Omental fat pad (tissue), 4 donors: ENCODE measurements at places on chromosomes 13 and 19.

GRCh38 chr13:101486708-101487437 is 34.4 kb downstream of the ITGBL1 start:
- DNase-seq, result no peak

DNA sequence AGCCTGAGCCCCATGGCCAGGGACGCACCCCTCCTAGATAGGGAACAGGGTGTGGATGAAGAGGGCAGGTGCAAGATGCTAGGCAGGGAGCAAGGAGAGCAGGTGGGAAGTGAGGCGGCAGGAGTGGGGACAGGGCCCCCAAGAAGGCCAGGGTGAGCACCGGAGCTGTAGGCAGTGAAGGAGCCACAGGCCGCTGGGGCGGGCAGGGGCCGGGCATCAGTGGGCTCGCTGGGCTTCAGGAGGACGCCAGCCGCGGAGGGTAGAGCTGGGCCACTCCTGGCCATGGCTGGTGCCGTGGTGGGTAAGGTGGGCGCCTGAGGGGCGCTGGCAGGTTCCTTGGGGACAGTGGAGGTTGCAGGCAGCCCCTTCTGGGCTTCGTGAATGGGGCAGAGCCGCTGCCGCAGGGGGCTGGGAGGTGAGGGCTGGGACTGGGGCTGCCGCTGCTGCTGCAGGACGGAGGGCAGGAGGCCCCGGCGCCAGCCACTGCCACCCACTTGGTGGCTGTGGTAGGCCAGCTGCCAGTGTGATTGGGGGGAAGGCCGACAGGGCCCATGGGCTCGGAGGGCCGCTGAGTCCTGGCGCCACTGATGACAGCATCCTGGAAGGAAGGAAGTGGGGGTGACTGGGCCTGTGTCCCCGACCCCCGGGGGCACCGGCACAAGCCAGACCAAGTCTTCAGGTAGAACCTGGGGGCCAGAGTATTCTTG is 2.1 kb downstream of the NKPD1 start:
- DNase-seq, result no peak

DNA sequence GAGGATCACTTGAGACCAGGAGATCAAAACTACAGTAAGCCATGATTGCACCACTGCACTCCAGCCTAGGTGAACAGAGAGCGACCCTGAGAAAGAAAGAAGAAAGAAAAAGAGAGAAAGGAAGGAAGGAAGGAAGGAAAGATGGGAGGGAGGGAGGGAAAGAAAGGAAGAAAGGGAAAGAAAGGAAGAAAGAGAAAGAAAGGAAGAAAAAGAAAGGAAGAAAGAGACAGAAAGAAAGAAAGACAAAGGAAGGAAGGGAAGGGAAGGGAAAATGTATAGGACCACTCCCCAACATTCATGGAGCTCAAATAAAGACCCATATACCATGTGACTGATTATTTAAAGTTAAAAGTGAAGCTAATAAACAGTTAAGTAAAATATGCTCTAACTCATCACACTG is 39.9 kb downstream of the SYDE1 start:
- no peak for DNase-seq

- no peak for DNase-seq
These were observed 19.2 kb downstream of the TMEM272 start for GRCh38 chr13:51825681-51826254.

DNA sequence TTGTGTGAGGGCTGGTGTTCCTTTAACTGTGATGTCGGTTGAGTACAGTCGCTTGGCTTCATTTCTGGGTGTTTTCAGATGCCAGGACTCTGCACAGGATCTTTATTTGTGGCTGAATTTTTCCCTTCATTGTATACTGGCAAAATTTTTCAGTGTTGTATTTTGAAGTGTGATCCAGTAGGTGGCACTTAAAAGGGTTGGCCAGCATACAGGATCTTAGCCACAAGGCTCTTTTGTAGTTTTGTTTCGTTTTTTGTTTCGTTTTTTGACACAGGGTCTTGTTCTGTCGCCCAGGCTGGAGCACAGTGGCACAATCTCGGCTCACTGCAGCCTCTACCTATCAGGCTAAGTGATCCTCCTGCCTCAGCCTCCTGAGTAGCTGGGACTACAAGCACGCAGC is 8.7 kb downstream of the FCAR start:
- DNase-seq, result no peak

GRCh38 chr19:39347332-39348164 is 5.3 kb downstream of the SAMD4B start:
- DNase-seq, result no peak

DNA sequence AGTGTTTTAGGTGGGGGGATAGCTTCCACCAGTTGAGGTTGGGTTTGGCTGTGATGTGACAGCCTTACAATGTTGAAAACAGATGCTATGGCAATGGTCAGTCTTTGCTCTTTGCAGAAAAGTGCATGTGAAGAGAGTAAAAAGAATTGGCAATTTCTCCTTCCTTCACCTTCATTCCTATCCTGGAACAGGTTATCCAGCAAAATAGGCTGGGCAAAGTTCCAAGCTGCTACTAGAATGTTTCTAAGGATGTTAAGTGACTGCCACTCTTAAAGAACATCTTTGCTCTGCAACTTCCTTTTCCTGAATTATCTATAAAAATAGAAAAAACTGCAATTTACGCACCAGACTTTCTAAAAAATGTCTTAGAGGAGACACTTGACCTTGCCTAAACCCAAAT is 50.1 kb upstream of the MYCBP2 start:
- DNase-seq, result no peak

DNA sequence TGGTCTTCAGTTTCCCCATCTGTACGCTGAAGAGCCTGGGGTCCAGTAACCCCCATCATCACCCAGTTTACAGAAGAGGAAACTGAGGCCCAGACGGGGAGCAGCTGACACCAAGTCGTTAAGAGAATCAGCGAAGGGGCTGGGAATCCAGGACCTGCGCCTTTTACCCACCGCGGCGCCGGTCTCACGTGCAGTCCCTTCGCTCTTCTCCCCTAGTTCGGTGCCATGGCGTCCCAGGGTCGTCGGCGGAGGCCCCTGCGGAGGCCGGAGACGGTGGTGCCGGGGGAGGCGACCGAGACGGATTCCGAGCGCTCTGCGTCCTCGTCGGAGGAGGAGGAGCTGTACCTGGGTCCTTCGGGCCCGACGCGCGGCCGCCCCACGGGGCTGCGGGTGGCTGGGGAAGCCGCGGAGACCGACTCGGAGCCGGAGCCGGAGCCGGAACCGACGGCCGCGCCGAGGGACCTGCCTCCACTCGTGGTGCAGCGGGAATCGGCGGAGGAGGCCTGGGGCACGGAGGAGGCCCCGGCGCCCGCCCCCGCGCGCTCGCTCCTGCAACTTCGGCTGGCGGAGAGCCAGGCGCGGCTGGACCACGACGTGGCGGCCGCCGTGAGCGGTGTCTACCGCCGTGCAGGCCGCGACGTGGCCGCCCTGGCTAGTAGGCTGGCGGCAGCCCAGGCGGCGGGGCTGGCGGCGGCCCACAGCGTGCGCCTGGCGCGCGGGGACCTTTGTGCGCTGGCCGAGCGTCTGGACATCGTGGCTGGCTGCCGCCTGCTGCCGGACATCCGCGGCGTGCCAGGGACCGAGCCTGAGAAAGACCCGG is 698 bp downstream of the BLOC1S3 start:
- no peak for DNase-seq

DNA sequence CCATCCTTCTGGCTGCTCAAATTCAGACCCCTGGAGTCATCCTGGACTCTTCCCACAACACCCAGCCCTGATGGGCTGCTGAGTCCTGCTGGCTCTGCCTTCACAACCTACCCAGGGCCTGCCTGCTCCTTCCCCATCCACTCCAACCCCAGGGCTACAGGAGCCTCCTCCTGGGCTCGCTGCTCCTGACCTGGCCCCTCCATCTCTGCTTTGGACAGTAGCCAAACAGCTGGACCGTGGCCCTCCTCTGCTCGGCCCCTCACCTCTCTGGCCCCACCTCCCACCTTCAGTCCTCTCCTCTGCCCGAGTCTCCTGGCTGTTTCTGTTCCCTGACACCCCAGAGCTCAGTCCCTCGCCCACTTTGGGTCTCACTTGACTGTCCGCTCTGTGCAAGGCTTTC is 66.7 kb downstream of the CEBPG start:
- DNase-seq, result no peak
